ENCODE measurements at places on chromosomes 12 and 14.

GRCh38 chr14:20626274-20626673 is 15.2 kb downstream of the OR6S1 start:
- DNase-seq, result no peak

GRCh38 chr14:77175843-77176242 is 5.8 kb upstream of the TMEM63C start:
- no peak for DNase-seq

- no peak for DNase-seq
Measured at GRCh38 chr14:77058785-77059184, 30.3 kb upstream of the IRF2BPL start.

DNA sequence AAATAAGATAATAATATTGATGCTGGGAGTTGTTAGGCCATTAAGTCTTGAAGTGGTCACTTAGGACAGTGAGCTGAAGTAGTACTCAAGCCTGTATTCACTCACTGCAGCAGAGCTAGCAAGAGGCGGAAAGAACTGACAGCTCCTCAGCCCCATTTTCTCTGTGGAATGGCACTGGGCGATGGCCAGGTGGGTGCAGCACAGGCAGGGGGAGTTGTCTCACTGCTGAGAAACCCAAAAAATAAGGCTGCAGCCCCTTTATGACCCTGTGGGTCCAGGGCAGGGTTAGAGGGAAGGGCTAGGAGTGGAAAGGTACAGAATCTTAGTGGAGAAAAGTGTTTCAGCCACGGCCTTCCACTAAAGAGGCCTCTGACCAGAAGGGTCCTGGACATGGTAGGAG is 35.5 kb downstream of the PDZRN4 start:
- DNase-seq, result no peak

DNA sequence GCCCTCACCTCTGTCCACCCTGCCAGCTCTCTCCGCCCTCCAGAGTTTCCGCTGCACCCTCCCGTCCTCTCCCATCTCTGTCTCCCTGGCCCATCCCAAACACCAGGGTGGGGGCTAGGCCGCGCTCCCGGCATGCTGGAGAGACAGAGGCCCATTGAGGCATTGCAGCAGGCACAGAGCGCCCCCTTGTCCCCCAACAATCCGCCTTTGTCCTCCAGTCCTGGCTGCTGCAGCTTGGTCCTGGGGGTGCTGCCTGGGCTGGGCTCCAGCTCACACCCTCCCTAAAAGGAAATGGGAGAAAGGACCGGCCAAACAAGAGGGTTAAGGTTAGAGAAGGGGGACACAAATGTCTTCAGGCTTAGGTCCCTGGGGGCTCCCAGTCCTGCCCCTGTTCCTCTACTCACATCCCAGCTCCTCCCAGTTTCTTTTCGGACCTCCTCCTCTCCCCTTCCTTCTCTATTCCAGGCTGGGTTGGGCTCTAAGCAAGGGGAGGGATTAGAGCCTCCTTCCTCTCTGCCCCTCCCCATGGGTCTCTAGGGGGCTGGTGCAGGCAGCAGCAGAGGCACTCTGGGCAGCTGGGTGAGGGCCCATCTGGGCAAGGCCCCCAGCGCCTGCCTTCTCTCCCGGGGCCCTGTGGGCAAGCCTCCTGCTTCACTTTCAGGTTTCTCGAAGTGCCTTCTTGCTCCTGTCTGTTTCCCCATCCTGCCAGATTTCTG is at the start of gene CMTM5:
Gene CMTM5 (plus strand): TSS at position 565 of the 716 bp plus-strand sequence. CDS start 206 bp downstream, outside the sequence.
- DNase-seq, result no peak

DNA sequence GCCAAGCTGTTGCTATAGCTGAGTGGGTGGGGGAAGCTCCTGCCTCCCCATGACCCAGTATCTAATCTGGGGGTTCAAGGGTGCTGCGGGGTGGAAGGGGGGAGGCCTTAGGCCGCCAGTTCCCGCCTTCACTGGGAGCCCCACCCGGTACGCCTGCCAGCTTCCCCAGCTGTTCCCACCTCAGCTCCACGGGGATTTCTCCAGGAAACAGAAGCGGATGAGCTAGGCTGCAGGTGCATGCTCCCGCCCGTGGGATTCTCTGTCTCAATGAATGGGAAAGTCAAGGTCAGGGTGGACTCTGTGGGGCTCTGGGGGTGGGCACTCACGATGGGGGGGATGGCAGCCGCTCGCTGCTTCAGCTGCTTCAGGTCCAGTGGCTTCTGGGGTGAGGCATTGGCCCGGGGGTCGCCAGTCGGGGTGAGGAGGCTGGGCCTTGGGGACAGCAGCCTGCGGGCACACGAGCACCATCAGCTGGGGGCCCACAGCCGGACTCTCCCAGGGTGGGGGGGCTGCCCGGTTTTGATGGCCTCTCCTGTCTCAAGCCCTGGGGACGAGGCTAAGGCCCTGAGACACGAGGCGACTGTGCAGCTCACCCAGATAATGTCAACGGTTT is 68.6 kb downstream of the RFLNA start:
- DNase-seq, result no peak

- no peak for DNase-seq
Measured at GRCh38 chr12:51848326-51848727, at the start of gene FIGNL2. TSS of gene FIGNL2 (minus strand) at chr12:51848718. CDS start at chr12:51822413, 26,305 bp downstream.

DNA sequence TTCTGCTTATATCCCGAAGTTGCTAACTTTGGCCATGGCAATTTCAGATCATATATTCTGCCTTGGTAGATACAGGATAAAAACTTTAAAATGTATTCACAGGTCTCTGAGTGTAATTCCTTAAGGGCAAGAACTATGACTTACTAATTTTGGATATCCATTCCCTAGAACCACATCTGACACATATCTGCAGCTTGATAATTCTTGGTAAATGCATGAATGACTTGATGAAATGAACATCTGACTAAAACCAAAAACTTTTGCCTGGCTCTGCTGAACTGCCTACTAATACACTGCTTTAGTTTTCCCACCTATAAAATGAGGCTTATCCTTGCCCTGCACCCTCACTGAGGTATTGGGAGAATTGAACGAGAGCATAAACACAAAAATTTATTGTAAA is 32.2 kb downstream of the SLC25A21 start:
- no peak for DNase-seq

DNA sequence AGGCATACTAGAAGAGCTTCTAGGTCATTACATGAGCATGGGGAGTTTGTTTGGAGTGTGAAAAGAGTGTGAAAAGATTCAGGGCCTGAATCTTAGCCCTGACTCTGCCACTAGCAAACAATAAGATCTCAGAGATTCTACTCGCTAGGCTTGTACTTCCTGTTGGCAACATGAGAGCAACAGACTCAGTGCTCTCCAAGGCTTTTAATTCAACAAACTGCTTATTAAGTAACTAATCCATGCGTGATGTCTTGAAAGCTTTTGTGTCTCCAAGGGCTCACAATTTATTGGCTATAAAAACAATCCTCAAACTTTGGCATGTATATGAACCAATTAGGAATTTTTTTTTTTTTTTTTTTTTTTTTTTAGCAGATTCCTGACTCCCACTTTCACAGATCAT is 105.1 kb downstream of the STXBP6 start:
- no peak for DNase-seq

DNA sequence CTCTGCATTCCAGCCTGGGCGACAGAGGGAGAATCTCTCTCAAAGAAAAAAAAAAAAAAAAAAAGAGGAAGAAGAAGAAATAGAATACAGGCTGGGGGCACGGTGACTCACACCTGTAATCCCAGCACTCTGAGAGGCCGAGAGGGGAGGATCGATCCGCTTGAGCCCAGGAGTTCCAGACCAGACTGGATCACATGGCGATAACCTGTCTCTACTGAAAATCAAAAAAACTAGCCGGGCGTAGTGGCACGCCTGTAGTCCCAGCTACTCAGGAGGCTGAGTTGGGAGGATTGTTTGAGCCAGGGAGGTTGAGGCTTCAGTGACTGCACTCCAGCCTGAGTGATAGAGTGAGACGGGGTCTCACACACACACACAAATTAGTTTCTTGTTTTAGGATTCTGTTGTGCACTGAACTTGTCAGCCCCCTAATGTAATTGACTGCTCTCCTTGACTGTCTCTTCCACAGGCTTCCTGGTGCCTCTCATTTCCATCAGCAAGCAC is 963 bp upstream of the TINF2 start:
- DNase-seq, result no peak

DNA sequence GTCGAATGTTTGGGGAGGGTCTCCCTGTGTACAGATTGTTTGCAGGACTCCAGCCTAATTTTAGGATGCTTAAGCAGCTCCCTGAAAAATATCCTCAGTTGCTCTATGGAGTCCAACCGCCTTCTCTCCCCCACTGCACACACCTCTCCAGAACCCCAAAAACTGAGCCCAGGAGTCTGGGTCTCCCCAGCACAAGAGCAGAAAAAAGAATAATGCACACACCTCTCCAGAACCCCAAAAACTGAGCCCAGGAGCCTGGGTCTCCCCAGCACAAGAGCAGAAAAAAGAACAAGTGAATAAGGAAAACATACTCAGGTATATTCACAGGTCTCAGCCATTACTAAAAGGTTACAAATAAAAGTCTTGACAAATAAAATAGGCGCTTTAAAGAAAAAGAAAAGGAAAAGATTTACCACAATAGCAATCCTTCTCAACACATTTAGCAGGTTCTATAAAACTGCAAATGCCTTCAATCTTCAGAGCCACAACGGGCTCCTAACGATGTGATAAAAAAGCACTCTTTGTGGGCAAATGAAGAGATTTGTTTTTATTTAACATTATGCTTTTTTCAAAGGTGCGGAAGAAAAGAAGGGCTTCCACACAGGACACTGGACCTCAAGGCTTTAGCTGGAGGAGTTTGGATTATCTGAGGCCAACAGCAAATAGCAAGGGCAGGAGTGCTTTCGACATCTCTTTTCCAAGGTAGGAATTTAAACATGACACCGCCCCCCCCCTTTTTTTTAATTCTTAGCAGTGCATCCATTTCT is 8.2 kb downstream of the BCL11B start:
- DNase-seq, result no peak

GRCh38 chr12:92930421-92930820 is 1.3 kb upstream of the EEA1 start:
- DNase-seq, result no peak

DNA sequence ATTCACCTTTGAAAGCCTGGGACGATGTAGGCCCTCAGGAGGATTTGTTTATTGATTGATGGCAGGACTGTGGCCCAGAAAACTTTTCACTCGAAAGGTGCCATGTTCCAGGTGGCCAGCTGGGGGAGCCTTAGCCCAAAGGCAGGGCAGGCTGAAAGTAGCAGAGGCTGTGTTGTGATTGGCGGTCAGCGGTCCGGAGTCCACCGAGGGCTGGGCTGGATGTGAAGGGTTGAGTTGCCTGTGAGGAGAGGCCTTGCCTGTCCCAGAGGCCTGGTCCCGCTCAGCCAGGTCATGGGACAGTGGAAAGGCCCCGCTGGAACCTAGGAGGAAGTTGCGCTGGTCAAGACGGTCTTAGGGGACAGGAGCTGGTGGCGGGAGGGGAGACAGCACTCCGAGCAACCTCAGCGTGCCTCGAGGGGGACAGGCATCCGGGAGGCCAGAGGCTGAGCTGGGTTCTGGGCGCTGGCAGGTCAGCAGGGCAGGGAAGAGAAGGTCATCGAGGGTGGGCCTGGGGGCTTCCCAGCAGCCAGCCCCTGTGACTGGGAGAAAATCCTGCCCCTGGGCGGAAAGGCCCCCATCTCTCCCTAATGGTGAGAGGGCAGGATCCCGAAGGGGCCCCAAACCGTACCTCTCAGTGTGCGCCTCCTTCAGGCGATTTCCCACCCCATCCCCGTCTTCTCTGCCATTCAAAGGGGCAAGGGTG is 26.3 kb downstream of the CMA1 start:
- peak; percentile 12 for DNase-seq

DNA sequence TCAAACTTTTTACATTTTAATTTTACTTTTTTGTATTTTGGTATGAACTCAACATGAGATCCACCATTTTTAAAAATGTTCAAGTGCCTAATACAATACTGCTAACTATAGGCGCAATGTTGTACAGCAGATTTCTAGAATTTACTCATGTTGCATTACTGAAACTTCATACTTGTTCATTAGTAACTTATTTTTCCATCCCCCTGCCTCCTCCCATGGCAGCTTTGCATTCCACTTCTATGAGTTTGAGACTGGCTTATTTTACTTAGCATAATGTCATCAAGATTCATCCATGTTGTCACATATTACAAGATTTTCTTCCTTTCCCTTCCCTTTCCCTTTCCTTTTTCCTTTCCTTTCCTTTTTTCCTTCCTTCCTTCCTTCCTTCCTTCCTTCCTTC is 825.9 kb downstream of the SLC16A7 start:
- DNase-seq, result no peak

- no peak for DNase-seq
Measured at GRCh38 chr12:1845886-1846285, 25.5 kb downstream of the LRTM2 start.

DNA sequence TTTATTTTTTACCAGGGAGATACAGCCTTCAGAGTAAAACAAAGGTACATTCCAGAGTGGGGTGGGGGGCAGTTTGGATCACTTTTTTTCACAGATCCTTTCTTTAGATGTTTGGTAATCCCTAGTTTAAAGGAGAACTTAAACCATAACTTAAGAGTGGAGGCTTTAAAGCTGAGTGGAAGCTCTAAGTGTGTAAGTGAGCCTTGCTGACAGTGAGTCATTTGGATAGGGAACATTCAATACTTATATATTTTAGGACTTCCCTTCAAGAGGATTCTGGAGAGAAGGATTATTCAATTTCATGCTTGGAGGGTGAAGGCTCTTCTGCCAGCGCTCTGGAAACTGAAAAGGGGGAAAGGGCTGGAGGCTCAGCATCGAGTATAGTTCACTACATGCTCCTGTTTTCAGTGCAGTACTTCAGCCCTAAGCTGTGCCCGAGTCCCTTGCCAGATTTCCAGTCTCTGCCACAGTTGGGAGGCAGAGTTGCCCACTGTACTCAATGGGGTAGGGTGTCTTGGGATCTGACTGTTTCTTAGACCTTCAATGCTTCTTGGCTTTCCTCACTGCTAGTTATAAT is 8.4 kb downstream of the PRKAG1 start:
- DNase-seq, result no peak

DNA sequence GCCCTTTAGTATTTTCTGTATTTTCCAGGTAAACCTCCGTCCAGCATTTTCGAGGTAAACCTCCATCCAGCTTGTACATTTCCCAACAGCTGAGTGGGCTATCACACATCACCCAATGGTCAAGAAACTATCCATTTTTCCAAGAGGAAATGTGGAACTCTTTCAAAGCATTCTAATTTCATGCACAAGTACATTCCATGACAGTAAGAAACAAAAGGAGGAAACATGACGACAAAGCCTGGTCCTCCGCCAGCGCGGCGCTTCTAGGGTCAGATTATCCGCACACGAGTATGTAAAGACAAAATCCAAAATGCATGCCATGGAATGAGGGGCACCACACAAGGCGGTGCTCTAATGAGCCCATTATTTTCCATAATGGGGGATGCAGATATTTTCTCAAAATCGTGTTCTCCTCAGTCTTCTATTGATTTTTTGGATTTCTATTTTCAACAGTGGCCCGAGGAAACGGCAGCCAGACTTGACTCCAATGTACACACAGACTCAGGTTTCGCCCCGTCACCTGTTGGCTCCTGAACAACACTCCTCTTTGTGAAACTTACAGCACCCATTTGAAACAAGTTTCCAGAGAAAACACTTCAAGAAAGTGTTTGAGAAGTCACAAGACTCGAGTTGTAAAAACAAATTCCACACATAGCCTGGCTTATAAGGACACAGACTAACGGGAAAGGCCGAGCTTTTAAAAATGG is 107.4 kb downstream of the PRICKLE1 start:
- DNase-seq, result no peak

All from activated CD4-positive, alpha-beta T cell treated with anti-CD3 and anti-CD28 coated beads for 24 hours (primary cell).